ENCODE measurements at places on chromosomes 1 and 21.

GRCh38 chr1:65308781-65309303 is 501 bp upstream of the DNAJC6 start:
- DNase-seq = no peak

DNA sequence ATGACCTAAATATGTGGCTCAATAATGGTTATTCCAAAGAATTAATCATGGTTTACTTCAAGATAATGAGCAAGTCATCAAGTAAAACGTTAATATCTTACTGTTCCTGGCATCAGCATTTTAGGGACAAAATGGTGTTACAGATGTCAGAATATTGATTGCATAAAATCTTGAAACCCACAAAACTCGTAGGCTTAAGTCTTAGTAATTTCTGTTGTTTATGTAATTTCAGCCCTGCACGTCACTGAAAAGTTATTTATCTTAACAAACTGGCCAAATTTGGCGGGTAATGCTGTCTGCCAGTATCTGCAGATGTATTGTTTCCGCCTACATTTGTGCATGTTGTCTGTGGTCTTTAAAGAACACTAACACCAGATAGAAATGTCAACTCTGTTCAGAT is 25.8 kb downstream of the CDC7 start:
- no peak for DNase-seq

DNA sequence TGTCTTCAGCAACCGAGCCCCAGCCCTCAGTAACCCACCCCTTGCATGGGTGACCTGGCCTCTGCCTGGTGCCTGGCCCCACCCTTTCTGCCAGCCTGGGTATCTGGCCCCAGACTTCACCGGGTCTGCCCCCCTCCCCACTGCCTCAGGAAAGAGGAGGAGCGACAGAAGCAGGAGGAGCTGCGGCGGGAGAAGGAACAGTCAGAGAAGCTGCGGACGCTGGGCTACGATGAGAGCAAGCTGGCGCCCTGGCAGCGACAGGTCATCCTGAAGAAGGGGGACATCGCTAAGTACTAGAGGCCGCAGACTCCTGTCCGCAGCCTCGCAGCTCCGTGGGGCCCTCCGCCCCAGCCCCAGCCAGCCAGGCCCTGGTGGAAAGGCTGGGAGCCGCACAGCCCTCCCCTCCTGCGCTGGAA is 6.1 kb downstream of the TNFRSF25 start:
- peak; percentile 87 for DNase-seq

- no peak for DNase-seq
These were observed 291.4 kb downstream of the TGFB2 start for GRCh38 chr1:218636548-218636947.

DNA sequence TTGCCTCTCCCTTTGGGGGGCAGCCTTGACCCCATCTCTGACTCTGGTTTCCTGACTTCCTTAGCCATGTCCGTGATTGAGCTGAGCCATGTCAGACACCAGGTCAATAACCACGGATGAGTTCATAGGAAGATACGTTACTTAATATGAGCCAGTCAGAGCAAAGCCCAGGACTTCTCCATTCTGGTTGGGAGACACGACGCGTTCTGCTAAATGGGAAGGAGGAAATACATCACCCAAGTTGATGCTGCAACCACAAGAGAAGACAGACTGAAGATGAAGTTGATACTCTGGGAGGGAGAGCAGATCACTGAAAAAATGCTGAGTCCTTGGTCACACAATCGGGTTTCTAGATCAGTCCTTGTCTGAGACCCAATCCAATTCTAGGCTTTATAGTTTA is 90.9 kb downstream of the MATN1 start:
- DNase-seq = no peak

- DNase-seq = no peak
These were observed 12.3 kb upstream of the IFI44L start for GRCh38 chr1:78607944-78608343.

GRCh38 chr1:38899560-38899959 is 18.2 kb upstream of the GJA9 start:
- DNase-seq = no peak

- no peak for DNase-seq
These were observed 3.1 kb downstream of the VPS26C start for GRCh38 chr21:37263827-37264600.

DNA sequence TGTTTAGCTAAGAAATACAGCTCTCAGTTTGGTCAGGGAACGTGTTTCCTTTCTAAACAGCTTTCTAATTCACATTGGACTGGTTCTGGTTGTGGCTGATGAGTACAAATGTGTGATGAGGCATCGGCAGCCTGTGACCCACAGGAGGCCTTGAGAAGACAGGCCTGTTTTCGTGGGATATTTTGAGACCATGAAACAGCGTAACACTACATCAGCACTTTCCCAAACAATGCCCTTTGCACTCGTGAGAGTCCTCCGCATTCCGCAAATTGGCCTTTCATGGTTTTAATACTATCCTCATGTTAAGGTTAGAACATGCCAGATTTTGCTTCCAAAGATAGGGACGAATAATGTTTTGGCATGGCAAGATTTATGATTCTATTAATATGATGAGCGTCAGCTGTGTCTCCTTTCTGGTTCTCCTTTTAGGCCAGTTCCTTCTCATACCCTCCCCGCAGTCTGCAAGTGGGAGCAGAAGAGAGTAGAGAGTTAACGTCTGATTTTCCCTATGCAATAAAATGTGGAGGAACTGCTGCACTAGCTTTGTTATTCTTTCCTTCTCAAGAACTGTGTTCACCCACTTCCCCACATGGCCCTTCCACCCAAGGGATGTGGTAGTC is 84.3 kb upstream of the L1TD1 start:
- DNase-seq = no peak

DNA sequence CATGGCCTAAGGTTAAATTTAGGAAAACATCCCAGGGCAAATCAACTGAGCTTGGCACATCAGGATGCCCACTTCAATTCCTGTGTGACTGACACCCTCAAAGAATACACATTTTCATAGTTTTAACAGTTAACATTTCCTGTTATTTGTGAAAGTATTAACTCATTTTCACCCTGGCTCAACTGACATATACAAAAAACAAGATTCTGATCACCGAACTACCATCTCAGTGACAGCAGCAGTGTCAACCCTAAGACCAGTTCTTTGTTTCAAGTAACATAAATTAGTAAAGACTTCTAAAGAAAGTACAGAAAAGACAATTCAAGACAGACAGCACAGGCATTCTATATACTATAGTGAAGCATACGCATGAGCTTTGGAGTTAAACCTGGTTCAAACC is 69.0 kb upstream of the SDC3 start:
- no peak for DNase-seq

- no peak for DNase-seq
These were observed 123.6 kb upstream of the DNAH14 start for GRCh38 chr1:224805889-224806288.

GRCh38 chr1:193367863-193368262 is 181.4 kb upstream of the B3GALT2 start:
- no peak for DNase-seq

GRCh38 chr1:186483561-186483960 is 22.6 kb upstream of the PDC start:
- DNase-seq = no peak

DNA sequence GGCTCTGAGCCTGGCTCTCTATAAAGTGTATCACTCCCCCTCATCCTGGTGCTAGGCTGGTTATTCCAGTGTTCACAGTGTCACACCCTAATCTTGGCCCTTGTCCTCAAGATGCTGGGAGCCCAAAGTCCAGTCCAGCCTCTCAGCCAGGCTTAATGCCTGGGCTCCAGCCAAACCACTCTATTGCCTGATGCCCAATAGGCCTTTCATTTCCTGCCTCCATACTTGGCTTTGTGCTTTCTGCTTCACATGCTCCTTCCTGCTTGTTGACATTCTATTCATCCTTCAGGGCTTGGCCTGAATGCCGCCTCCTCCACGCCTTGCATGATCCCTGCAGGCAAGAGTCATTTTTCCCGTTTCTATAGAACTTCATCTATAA is 1.7 kb downstream of the KLHDC8A start:
- no peak for DNase-seq

GRCh38 chr1:151594143-151594625 is 17.7 kb upstream of the SNX27 start:
- DNase-seq = peak; percentile 93

GRCh38 chr1:99650773-99651437 is 5.0 kb downstream of the PALMD start:
- DNase-seq = no peak

DNA sequence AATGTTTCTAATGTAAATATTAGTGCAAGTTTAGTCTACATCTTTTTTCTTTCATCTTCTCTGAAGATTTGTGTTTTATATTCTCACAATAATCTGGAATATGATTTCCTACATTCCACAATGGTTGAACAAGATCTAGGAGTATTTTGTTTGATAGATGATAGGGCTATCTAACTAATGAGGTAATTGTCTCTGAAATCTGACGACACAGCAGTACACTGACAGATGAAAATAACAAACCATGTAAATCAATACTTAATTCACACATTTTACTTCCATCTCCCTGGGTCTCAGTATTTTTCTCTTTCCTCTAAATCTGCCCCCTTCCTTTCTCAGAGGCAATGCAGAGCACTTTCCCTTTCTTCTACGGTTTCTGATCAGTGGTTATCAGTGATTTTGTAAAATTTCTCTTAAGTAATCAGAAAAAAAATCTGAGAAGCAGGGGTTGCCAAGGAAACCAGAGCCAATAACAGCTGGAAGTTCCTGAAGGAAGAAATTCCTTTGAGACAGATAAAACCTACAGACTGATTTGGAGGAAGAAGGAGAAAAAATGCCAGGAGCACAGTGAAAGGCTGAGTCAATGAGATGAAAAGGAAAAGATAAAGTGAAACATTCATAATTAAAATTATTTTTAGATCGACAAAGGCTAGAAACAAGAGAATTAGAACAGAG is 7.3 kb upstream of the ANKRD13C start:
- no peak for DNase-seq

DNA sequence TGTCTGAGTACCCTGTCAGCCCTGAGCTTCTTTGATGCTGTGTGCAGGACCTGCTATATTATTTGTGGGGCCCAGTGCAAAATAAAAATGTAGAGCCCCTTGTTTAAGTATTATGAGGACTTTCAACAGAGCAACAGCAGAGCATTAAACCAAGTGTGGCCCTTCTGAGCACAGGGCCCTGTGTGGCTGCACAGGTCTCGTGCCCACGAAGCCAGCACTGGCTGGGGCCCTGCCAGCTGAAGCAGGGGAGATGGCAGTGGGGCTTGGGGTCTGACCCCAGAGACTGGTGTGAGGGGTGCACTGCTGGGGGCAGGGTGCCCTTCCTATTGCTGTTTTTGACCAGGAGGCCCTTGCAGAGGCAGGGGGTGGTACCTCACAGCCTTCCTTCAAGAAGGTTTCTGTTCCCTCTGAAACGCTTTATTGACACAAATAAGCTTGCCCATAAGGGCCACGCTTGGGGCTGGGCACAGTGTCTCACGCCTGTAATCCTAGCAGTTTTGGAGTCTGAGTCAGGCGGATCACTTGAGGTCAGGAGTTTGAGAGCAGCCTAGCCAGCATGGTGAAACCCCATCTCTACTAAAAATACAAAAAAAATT is 2.2 kb upstream of the SEMA4A start:
- DNase-seq = no peak

DNA sequence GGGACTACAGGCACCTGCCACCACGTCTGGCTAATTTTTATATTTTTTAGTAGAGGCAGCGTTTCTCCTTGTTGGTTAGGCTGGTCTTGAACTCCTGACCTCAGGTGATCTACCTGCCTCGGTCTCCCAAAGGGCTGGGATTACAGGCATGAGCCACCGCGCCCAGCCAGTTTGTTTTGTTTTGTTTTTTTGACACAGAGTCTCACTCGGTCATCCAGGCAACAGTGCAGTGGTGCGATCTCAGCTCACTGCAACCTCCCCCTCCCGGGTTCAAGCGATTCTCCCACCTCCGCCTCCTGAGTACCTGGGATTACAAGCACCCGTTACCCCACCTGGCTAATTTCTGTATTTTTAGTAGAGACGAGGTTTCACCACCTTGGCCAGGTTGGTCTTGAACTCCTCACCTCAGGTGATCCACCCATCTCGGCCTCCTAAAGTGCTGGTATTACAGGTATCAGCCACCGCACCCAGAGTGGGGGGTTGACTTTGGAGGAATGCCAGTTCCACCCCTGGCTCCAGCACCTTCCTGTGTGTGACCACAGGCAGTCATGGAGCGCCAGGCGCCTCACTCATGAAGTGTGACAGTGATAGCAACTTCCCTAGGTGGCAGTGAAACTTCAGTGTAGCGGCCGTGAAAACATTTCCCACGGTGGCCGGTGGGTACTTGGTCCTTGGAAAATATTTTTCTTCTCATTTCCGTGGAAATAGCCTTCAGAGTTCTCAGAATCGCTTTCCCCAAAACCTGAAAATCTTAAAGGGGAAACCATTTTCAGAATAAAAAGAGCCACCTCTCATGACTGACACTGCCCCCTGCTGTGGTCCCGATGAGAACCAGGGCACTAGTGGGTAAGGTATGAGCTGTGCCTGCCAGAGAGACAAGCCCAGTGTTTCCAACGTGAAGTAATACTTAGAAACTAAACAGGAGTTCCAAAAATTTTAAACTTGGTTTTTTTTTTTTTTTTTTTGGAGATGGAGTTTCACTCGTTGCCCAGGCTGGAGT is 48.6 kb downstream of the WDR4 start:
- peak; percentile 39 for DNase-seq

- no peak for DNase-seq
These were observed 3.6 kb upstream of the KIAA2013 start for GRCh38 chr1:11929849-11930248.

GRCh38 chr1:235938709-235939479 is 72.2 kb upstream of the LYST start:
- DNase-seq = no peak

DNA sequence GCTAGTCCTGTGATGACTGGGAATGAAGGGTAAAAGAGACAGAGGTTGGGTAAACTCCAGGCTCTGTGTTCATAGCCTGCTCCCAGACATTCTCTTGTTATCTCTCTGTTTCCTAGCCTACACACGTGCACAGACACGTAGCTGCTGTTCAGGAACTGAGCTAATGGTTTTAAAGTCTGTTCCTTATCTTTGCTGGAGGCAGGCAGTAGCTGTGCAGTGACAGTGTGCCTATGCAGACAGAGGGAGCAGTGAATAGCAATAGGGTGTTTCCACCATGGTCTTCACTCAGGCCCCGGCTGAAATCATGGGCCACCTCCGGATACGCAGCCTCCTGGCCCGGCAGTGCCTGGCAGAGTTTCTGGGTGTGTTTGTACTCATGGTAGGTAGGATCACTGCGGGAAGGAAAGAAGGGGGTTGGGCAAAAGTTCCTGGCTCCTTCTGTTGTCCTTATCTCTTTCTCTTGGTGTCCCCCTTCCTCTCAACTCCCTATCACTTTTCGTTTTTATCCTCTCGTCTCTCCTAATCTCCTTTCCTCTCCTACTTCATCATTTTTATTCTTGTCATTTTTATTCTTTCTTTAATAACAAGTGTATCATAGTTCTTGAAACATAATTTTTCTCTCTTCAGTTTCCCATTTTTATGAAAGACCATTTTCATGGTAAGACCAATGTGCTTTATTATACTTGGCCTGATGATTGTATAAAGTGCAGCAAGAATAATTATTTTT is at the start of gene AQP10:
TSS of gene AQP10 (plus strand) at position 212 of the 727 bp plus-strand sequence. CDS start at position 275, 63 bp downstream.
- DNase-seq = no peak

DNA sequence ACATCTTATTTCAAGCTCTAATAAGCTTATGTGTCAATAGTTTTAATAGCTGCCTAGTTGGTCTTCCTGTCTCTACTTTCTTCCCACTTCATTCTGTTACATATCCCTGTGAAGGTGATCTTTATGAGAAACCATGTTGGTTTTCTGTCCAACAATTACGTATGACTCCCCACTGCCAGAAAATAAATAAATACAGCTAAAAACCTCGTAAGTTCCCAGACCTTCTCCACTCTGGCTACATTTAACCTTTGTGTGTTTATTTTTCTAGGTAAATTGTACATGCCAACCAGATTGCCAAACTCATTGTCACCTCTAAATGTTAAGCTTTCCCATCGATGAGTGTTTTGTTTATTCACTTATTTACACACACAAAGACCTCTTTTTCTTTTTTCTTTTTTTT is 147.2 kb downstream of the CRB1 start:
- DNase-seq = no peak

- DNase-seq = no peak
These were observed 101.2 kb downstream of the NFIA start for GRCh38 chr1:61183471-61184039.
